ENCODE measurements at places on chromosomes 16 and 17.

GRCh38 chr17:38464723-38465390 lies 36.6 kb downstream of the ARHGAP23 start:
- DNase-seq = no peak

- no peak for DNase-seq
These were observed 196.3 kb downstream of the IRF8 start for GRCh38 chr16:86095131-86095752.

GRCh38 chr17:49439673-49440571 lies 25.2 kb upstream of the PHB1 start:
- DNase-seq = no peak

DNA sequence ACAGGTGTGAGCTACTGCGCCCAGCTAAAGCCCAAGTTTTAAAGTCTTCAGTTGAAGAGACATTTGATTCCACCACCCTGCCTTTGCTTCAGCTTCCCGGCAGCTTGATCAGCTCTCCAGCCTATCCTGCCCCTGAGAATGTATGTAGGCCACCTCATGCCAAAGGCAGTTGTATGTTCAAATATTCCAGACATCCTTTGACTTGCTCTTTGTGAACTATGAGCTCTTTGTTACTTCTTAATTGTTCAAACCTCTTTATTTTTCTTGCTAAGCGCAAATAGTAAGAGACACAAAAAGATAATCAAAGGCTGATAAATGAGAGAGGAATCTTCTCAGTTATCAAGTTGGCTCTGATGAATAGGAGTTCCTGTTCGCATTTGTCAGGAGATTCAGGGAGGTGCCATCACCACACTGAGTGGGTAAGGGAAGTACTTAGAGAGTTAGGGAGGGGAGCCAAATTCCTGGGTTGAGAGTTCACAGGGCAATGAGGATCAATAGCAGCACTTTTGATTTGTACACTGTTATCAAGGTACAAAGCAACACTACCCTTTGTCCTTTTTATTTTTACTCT lies 32.0 kb upstream of the SUPT4H1 start:
- no peak for DNase-seq

DNA sequence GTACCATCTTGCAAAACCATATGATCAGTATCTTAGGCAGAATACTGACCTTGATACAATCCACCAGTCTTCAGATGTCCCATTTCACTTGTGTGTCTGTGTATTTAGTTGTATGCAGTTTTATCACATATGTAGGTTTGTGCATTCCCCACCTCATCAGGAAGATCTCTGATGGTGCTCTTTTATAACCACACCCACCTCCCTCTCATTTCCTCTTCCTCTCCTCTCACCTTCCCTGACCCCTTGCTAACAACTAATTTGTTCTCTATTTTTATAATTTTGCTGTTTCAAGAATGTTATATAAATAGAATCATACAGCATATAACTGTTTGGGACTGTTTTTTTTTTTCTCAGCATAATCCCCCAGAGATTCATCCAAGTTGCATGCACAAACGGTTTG lies 52.0 kb upstream of the ACSM2B start:
- DNase-seq = no peak

DNA sequence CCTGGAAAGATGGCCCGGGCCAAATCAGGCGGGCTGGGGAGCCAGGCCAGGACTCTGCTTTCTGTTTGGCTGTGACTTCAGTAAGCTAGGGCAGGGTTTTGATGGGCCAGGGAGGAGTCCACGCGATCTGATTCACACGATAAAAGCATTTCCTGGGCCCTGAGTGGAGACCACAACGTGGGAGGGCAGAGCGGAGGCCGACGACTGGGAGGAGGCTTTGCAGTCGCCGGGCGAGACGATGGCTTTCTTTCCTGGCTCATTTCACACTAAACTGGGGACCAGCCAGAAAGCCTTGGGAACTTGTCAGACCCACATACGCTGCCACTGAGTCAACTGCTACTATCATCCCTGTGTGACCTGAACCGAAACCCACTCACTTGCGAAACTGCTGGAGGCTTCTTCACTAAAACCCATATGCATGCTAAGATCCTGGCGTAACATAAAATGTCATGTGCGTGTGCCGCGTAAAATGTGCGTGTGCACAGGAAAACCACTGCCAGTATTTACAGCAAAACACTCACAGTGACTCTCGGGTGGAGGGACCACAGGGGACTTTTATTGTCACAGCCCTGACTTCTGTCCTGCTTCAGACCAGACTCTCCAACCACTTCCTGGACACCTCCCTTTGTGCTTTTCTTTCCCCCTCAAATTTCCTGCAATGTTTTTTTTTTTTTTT lies 14.2 kb upstream of the RHBDF2 start:
- DNase-seq = peak; percentile 87

GRCh38 chr16:81142864-81143263 lies 46.7 kb upstream of the GCSH start:
- no peak for DNase-seq

DNA sequence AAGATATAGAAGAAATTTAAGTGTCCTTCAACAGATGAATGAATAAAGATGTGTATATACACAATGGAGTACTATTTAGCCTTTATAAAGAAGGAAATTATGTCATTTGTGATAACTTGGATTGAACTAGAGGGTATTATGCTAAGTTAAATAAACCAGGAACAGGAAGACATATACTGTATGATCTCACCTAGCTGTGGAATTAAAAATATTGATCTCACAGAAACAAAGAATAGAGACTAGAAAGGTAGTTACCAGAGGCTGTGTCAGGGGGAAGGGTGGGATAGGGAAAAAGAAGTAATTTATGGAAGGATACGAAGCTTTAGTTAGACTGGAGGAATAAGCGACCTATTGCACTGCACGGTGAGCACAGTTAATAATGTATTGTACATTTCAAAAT lies 5.4 kb upstream of the ZNF267 start:
- no peak for DNase-seq

DNA sequence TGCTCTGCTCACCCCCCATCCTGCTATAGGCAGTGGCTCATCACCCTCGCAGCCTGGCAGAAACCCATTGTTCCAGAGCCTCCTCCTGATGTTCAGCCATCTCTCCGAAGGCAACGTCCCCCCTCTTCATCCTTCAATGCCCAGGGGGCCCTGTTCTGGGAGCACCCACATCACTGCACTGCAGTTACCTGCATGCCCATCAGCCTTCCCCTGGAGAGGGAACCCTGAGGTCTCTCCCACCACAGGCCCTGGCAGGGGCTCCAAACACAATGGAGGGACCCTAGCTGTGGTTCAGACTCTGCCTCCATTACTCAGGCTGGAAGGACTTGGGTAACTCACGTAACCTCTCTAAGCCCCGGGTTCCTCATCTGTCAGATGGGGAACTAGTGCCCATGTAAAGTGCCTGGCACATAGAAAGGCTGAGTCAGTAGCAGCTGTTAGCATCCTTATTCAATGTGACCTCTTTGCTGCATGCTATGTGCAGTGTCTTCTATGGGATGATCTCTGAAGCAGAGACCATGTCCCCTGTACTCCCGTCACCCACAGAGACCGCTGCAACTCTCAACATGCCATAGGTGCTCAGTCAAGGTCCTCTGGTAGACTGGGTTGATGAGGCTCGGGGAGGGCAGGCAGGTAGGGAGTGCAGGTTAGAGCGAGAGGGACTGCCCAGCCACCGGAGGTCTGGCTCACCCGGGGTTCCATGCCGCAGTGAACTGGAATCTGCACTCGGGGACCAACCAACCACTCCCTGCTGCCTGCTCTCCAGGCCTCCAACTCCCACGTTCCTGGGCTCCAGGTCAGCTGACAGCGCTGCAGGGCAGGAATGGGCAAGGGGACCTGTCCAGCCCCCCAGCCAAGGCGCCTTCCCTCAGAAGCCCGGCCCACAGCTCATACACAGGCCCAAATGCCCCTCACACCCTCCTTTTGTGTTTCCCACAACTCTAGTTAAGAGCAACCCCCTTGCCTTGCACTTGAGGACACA lies 233.2 kb downstream of the ZNF423 start:
- no peak for DNase-seq

GRCh38 chr16:54942353-54942943 lies 11.8 kb downstream of the IRX5 start:
- DNase-seq = no peak

GRCh38 chr16:71358464-71358998 lies at the start of gene CALB2:
Gene CALB2, plus strand, starts transcription at chr16:71358723. Its CDS starts 70 bp downstream, at chr16:71358793.
- DNase-seq = peak; percentile 58

GRCh38 chr16:84761448-84762368 lies 58.1 kb upstream of the CRISPLD2 start:
- no peak for DNase-seq

DNA sequence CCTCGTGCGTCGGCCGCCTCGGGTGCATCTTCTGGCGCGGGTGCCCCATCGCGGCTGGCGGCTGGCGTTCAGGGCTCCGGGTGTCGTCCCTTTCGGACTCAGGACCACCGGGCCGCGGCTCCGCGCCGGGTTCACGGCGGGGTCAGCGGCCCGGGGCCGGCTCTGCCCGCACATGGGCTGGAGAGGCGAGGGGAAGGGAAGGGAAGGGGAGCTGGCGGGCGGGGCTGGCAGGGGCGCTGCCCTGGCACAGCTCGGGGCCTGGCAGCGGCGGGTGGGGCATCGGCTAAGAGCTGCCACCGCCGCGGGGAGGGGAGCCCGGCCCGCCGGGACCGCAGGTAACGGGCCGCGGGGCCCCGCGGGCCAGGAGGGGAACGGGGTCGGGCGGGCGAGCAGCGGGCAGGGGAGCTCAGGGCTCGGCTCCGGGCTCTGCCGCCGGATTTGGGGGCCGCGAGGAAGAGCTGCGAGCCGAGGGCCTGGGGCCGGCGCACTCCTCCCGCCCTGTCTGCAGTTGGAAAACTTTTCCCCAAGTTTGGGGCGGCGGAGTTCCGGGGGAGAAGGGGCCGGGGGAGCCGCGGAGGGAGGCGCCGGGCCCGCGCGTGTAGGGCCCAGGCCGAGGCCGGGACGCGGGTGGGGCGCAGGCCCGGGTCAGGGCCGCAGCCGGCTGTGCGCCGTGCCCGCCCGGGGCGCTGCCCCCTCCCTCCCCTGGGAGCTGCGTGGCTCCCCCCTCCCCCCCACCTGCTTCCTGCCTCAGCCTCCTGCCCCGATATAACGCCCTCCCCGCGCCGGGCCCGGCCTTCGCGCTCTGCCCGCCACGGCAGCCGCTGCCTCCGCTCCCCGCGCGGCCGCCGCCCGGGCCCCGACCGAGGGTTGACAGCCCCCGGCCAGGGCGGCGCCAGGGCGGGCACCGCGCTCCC lies 646 bp downstream of the HIC1 start:
- no peak for DNase-seq

GRCh38 chr17:4318596-4318995 lies 47.9 kb downstream of the UBE2G1 start:
- DNase-seq = no peak

DNA sequence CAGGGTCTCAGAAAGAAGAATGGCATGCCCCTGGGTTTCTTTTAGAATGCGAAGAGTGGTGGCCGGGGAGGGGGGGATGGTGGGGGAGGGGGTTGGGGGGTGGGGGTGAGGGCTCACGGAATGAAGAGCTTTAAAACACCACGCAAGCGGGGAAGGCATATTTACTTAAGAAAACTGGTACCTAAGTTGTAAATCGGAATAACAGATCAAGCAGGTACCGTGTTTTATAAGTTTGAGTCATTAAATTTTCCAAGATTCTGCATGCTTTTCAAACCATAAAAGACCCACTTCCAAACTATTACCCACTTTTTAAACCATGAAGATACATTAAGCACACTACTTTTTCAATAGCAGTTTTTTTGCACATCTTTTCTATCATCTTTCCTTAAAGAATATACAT lies 130.2 kb downstream of the STX8 start:
- no peak for DNase-seq

DNA sequence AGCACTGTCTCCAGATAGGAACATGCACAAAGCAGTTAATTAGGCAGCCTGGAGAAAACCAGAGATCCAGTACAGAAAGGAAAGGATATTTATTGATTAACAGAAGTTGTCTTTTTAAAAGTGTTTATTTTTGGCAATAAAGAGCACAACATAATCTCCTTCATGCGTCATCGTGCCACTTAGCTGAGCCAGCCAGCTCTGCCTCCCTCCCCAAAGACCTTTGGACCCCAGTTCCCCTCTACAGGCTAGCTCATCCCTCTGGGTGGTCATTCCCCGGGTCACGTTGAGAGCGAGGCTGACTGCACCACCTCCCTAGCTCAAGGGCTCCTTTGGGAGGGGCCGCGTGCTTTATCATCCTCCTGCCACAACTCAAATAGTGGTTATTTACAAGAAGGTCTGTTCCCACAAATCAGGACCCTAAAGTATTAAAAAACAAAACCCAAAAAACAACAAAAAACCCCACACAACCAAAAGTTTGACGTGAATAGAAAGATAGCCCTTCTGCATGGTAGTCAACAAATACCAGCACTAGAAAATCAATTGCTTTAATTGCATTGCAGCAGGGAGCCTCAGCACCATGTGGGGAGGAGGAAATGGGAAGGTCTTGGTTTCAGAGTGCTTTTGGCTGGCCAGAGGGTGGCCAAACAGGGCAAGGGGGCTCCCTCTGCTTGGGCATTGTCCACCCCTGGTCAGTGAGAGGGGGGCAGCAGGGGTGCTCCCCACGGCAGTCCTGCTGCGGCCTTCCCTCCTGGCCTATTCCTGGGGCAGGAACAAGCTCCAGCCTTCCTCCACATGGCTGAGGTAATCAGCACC lies 9.6 kb downstream of the POLR2C start:
- no peak for DNase-seq

Measured in CD4-positive, alpha-beta T cell (primary cell).